ENCODE measurements at places on chromosomes 6 and 20.
A peak's percentile ranks its signal among the peaks of the same experiment; 100 is the strongest.

DNA sequence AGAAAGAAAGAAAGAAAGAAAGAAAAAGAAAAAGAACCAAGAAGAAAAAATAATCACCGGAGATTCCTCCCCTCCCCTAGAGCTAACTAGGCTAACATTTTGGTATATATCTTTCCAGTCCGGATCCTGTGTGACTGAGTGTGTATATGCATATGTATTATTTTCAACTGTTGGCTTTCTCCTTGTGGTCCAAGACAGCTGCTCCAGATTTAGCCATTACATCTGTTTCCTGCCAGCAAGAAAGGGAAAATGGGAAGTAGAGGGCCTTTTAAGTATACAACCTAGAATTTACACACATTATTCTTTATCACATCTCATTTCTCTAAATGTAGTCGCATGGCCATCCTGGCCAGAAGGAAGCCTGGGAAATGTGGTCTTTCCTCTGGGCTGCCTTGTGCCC is 15.2 kb downstream of the SLC52A3 start:
- no peak for DNase-seq

DNA sequence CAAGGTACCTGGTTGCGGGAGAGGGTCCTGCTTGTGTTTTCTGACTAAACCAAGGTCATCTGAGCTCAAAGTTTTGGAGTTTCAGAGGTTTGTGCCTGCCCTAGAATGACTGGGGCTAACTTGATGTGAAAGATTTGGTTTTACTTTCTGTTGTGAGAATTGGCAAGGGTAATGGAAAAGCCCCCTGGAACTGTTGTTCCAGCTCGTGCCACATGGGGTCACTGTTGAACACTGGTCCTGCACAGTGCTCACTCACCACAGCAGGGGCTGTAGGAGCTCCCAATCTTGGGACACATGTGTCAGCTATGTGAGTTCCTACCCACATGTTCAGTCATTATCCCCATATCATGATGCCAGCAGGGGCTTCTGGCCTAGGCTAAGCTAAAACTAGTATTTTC is 6.5 kb downstream of the TGM6 start:
- DNase-seq, result peak; percentile 73

GRCh38 chr20:46562373-46563169 is 12.1 kb upstream of the OCSTAMP start:
- DNase-seq, result peak; percentile 77

DNA sequence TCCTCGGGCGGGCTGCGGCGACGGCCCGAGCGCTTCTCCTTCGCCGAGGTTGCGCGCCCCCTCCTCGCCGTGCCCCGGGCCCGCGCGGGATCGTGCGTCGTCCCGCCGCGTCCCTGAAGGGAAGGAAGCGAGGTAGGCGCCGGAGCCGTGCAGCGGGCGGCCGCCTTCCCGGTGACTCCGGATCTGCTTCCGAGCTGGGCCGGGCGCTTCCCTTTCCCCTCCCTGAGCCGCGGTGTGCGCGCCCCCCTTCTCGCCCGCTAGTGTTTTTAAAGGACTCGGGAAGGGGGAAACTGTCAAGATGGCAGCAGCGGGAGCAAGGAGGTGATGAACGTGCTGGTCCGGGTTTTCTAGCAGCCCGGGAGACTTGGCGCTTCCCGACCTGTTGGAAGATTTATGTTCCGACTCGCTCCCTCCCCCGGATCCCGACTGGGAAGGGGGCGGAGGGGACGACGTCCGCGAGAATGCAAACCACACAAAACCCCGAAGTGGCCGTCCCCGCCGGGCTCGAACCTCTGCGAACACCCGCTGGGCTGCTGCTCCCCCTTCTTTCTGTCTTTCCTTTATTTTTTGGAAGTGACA is 744 bp upstream of the FOXO3 start:
- DNase-seq, result no peak
